ENCODE measurements at places on chromosomes 7 and 10.

DNA sequence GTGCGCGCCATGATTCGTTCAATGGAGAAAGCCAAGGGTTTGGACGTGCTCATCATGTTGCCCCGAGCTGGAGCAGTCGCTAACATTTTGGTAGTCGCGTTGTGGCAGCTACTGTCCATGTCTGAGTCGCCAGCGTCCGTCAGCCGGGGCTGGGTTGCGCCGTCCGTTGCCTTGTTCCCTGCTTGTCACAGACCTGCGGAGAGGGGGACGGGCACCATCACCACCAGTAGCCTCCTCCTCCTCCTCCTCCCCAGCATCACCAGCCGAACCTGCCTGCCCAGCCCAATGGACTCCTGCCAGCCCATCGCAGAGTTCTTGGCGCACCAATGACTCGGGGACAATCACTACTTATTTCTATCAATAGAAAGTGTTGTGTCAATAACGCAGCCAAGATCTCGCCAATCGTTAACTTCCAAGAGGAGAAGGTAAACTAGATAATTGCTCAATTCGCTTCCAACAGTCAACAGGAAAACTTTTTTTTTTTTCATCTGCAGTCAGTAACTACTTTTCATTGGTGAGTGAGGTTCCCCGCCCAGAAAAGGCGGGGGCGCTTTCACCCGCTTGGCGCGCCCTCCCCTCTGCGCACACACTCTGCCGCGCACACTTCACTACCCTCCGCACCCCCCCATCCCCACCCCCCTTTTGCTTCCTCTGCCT lies at the start of gene FEZF1:
FEZF1 (minus strand) TSS at position 432 of the 657 bp plus-strand sequence; CDS start at position 119, 313 bp downstream.
- no peak for DNase-seq

DNA sequence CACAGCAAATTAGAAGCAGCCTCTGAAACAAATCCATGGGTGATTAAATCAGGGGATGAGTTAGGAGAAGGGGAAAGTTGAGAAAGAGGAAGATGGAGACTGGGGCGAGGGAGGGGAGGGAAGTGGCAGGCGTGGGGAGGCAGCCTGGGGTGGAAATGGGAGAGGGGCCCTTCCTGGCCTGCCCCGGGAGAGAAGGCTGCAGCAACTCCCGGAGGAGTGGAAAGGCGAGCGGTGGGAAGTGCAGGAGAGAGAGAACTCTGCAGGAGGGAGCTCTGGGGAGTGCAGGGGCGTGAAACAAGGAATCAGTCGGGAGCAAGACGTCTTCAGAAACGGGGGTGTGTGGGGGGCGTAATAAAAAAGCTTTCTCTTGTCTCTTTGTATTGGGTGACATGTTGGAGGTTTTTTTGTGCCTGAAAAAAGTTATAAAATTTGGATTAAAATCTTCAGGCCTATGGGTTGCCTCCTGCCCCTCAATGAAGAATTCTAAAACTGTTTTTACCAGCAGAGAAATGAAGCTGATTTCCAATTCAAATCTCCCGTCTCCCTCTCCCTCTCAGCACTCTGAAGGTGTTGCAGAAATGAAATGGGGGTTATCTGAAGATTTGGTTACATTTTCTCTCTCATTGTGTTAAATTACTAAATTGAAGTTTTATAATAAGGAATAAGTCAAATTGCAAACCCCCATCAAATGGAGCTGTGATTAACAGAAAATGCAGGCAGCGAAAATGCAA lies 4.7 kb upstream of the UNCX start:
- DNase-seq, result no peak

- no peak for DNase-seq
These were observed 70.9 kb upstream of the INHBA start for GRCh38 chr7:41773756-41774155.

GRCh38 chr10:102120142-102120990 lies at the start of gene LDB1:
Gene LDB1 (minus strand): TSS chr10:102120368. CDS start chr10:102120110, 258 bp downstream.
- DNase-seq, result peak; percentile 79

DNA sequence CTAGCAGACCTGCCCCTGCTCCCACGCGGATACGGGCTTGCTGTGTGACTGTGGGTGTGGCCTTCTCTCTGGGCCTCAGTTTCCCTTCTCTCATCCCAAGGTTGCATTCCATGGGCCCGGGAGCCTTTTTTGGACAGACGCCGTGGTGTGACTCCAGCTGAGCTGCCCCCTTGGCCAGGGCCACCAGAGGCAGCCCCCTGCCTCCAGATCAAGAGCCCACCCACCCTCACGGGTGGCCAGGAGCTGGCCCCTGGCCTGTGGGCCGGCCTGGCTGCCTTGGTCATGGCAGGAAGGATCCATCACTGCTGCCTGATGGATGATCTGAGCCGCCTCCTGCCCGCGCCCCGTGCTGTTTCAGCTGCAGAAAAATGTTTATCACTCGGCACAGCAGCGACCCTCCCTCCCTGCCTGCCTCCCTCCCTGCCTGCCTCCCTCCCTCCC lies 27.8 kb upstream of the ELFN1 start:
- DNase-seq, result no peak

DNA sequence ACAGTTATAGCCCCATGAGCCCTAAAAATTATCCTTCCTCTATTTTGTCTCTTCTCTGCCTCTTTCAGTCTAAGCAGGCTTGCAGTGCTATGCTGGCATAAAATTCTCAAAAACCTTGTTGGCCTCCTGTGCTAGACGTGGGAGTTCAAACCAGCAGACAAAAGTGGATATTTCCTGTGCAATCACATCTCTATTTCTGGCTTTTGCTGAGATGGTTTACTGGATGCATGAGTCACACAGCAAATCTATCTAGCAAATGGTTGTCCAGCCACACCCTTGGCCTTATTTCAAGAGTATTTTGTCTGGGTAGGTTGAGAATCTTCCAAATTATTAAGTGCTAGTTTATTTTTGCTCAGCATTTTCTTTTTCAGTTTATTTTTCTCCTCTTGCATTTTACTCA lies 370.8 kb downstream of the CDC14C start:
- no peak for DNase-seq
